ENCODE measurements at places on chromosomes 6 and 20. TPM values are rescaled to one million over a fixed set of nuclear protein-coding genes. Genes with fewer than 3 reads are reported as not detected.

GRCh38 chr6:35594503-35595186 lies 81.9 kb upstream of the TULP1 start:
- no peak overlapping the region for H3K4me3 ChIP-seq
- H3K27ac ChIP-seq = no peak overlapping the region
- peaks cover 70% of the 10 kb centered on the region for H3K36me3 ChIP-seq
- H3K27me3 ChIP-seq = no peaks in the 10 kb centered on the region
- no peaks in the 10 kb centered on the region for H3K4me1 ChIP-seq

GRCh38 chr6:18488526-18489270 lies 101.5 kb downstream of the RNF144B start:
- no peak overlapping the region for H3K27ac ChIP-seq
- no peak overlapping the region for H3K4me3 ChIP-seq
- no peaks in the 10 kb centered on the region for H3K36me3 ChIP-seq
- DNase-seq = no peak
- H3K27me3 ChIP-seq = no peaks in the 10 kb centered on the region
- peaks cover 5% of the 10 kb centered on the region for H3K4me1 ChIP-seq

DNA sequence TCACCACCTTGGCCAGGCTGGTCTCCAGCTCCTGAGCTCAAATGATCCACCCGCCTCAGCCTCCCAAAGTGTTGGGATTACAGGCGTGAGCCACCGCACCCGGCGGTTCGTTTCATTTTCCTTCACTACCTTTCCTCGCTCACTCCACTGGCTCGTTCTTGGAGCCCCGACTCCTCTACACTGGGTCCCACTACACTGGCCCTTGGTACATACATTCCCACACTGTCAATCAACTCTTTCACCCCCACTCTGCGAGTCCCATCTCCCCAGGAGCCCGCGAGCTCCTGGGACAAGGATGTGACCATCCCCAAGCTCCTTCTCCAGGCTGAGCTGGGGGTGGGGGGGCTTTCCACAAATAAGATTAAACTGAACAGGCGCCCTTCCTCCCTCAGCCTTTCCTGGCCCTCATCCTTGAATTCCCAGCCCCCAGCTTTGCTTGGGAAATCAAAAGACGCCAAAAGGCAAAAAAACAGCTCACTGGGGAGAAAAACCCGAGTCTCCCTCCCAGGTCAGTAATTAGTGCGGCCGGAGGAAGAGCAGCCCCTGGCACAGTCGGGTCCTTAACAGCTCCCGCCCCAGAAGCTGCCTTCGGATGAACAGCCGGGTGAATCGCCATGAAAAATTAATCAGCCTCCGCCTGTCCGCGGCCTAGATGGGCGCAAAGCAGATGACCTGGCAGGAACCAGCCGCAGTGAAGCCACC lies 42.8 kb upstream of the LY86 start:
- no peaks in the 10 kb centered on the region for H3K36me3 ChIP-seq
- H3K4me3 ChIP-seq = peak overlapping the region; percentile 3
- H3K27me3 ChIP-seq = peaks cover 58% of the 10 kb centered on the region
- peaks cover 13% of the 10 kb centered on the region for H3K4me1 ChIP-seq
- DNase-seq = no peak
- no peak overlapping the region for H3K27ac ChIP-seq

Gene HTR1B
- total RNA-seq = not detected

- no peak overlapping the region for H3K27ac ChIP-seq
- H3K4me3 ChIP-seq = no peak overlapping the region
- H3K27me3 ChIP-seq = no peaks in the 10 kb centered on the region
- H3K4me1 ChIP-seq = peaks cover 6% of the 10 kb centered on the region
- peaks cover 16% of the 10 kb centered on the region for H3K36me3 ChIP-seq
Measured at GRCh38 chr20:32487381-32487780, 97.8 kb downstream of the NOL4L start.

GRCh38 chr20:63533388-63533787 lies 3.8 kb downstream of the PTK6 start:
- H3K36me3 ChIP-seq = no peaks in the 10 kb centered on the region
- H3K4me3 ChIP-seq = no peak overlapping the region
- no peak for DNase-seq
- peaks cover 34% of the 10 kb centered on the region for H3K27me3 ChIP-seq

DNA sequence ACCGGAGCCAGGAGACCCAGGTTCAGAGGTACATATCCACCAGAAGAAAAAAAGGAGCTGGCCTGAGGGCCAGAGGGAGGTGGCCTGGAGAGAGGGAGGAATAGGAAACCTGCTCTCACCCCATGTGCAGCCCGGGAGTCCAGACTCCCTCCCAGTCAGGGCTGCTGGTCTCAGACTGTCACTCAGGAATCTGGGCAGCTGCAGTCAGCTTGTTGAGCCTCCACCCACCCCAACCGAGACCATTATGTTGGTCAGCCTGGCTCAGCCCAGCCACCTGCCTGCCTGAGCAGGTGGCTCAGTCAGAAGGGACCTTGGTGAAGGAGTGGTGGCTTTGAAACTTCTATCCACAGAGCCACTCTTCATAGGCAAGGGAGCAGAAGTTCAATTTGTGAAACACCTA lies 53.3 kb upstream of the EPB41L1 start:
- DNase-seq = no peak
- H3K4me3 ChIP-seq = no peak overlapping the region
- no peak overlapping the region for H3K27ac ChIP-seq
- H3K4me1 ChIP-seq = peaks cover 13% of the 10 kb centered on the region
- no peaks in the 10 kb centered on the region for H3K36me3 ChIP-seq

DNA sequence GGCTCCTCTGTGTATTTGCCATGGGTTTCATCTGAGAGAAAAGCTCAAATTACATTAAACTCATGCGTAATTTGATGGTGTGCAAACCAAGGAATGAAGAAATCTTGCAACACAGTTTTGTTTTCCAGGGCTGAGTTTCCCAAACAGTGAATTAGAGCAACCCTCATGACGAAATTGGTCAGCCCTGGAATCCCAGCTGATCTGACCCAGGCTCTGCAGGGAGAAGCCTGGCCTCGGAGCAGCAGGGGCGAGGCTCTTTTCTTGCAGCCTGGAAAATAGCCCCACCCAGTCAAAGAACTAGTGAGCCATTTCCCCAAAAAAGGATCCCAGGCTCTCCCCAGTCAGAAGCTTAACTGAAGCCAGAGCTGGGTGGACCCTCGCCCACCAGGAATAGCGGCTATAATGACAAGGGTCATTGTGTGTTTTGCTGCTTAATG lies 107.3 kb upstream of the SNX9 start:
- H3K27ac ChIP-seq = no peak overlapping the region
- no peak for DNase-seq
- H3K4me3 ChIP-seq = no peak overlapping the region
- no peaks in the 10 kb centered on the region for H3K4me1 ChIP-seq
- peaks cover 3% of the 10 kb centered on the region for H3K27me3 ChIP-seq

- DNase-seq = no peak
- H3K4me3 ChIP-seq = no peak overlapping the region
- no peak overlapping the region for H3K27ac ChIP-seq
- no peaks in the 10 kb centered on the region for H3K27me3 ChIP-seq
- no peaks in the 10 kb centered on the region for H3K36me3 ChIP-seq
Measured at GRCh38 chr6:84665401-84665800, 99.0 kb downstream of the TBX18 start.

DNA sequence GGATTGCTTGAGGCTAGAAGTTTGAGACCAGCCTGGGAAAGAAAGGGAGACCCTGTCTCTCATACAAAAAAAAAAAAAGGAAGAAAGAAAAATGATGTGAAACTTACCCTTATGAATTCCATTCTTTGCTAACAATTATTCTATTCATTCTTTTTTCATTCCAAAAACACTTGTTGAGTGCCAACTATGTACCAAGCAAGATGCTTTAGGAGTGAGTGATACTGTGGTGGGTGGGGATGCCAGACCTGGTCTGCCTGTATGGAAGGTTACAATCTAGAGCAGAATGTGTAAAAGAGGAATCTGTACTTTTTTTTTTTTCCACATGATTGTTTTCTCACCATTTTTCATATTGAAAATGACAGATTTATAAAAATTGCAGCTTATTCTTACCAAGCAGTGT lies 73.8 kb upstream of the TULP1 start:
- H3K27me3 ChIP-seq = no peaks in the 10 kb centered on the region
- no peak overlapping the region for H3K4me3 ChIP-seq
- DNase-seq = no peak
- H3K27ac ChIP-seq = peak overlapping the region; percentile 77
- peaks cover 6% of the 10 kb centered on the region for H3K4me1 ChIP-seq
- H3K36me3 ChIP-seq = peaks cover 64% of the 10 kb centered on the region

- no peaks in the 10 kb centered on the region for H3K36me3 ChIP-seq
- H3K4me3 ChIP-seq = no peak overlapping the region
- no peaks in the 10 kb centered on the region for H3K27me3 ChIP-seq
- H3K4me1 ChIP-seq = no peaks in the 10 kb centered on the region
- no peak for DNase-seq
Measured at GRCh38 chr20:46336735-46337134, 28.4 kb upstream of the CDH22 start.

- no peaks in the 10 kb centered on the region for H3K4me1 ChIP-seq
- H3K27me3 ChIP-seq = no peaks in the 10 kb centered on the region
- H3K4me3 ChIP-seq = no peak overlapping the region
- no peaks in the 10 kb centered on the region for H3K36me3 ChIP-seq
Measured at GRCh38 chr6:117613920-117614560, 11.7 kb upstream of the GOPC start.

DNA sequence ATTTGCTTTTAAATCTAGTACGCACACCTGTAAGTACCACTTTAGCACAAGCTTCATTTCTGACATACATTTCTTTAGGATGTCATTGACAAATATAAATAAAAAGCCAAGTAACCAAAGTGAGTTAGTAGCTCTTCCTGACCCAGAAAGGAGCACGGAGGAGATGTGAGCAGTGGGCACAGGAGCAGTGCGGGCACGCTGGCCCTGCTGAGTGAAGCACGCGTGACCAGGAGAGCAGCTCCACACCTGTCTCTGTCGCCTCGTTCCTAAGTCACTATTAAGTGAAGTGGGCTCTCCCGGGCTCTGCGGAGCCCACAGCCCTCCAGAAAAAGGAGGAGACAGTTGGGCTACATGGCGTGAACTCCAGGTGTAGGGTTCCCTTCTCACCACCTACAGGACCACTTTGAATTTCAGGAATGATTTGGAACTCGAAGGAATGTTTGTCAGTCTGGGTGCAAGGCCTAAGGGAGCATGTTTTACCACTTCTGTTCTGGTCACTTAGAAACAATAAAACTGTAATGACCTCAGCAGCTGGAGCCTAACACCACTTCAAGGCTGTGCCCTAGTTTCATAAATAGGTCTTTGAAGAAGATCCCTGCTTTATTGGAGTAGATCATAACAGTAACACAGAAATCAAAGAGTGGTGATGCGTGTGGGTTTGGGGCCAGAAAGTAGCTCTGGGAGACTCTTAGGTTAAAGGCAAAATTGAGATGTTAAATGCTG lies 95.9 kb downstream of the FAM120B start:
- H3K4me1 ChIP-seq = no peaks in the 10 kb centered on the region
- no peaks in the 10 kb centered on the region for H3K27me3 ChIP-seq
- no peak for DNase-seq
- no peak overlapping the region for H3K27ac ChIP-seq

- H3K4me1 ChIP-seq = no peaks in the 10 kb centered on the region
- no peak overlapping the region for H3K4me3 ChIP-seq
- H3K36me3 ChIP-seq = no peaks in the 10 kb centered on the region
Measured at GRCh38 chr20:2578475-2579192, 42.3 kb downstream of the TMC2 start.

Gene ABHD16B
- total RNA-seq = not detected

Measured in thymus (tissue), 14 donors.